ENCODE measurements at places on chromosomes 4 and X.

DNA sequence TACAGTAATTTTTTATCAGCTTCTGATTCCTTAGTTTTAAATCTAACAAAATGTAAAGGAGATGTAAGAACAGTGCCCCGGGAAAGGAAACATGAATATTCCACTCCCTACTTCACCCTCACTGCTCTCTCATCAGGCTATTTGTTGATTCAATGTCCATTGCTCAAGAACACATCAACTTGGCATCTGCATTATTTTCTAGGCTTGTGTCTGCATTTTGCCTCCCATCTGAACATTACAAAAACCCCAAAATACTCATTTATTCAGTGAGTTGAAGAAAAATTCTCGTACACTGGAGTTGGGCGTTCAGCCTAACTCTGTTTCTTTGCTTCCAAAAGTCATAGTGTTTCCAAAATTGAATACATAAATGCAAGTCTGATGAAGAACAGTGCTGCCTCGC is 25.6 kb downstream of the ARHGAP6 start:
- DNase-seq = no peak

GRCh38 chr4:126701756-126702155 is 931.0 kb upstream of the INTU start:
- DNase-seq = no peak

- DNase-seq = no peak
Observed at GRCh38 chr4:53191997-53192396, 173.9 kb downstream of the SCFD2 start.

DNA sequence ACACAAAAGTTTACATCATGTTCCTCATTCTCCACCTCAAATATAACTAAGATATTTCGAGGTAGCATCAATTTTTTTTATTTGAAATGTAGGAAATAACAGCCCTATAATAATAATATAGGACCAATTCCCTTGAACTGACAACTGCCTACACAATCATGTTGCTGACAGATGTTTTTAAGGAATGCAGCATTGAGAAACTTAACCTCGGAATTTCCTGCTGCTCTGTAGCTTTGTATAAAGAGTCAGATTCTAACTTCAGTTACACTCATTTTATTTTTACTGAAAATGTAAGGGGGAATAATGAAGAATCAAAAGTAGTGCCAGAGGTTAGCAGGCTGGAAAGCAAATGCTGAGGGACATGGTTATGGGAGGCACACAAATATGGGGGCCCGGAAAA is 235.8 kb downstream of the RBMX2 start:
- no peak for DNase-seq

DNA sequence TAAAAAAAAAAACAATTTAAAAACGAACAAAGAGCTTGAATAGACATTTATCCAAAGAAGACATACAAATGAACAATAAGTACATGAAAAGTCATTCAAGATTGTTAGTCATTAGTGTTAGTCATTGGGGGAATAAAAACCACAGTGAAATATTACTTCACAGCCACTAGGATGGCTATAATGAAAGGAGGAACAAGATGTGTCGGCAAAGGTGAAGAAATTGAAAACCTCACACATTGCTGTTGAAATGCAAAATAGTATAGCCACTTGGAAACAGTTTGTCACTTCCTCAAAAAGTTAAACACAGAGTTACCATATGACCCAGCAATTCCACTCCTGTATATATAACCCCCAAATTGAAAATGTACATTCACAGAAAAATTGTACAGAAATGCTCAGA is 45.2 kb upstream of the SLC39A8 start:
- no peak for DNase-seq

DNA sequence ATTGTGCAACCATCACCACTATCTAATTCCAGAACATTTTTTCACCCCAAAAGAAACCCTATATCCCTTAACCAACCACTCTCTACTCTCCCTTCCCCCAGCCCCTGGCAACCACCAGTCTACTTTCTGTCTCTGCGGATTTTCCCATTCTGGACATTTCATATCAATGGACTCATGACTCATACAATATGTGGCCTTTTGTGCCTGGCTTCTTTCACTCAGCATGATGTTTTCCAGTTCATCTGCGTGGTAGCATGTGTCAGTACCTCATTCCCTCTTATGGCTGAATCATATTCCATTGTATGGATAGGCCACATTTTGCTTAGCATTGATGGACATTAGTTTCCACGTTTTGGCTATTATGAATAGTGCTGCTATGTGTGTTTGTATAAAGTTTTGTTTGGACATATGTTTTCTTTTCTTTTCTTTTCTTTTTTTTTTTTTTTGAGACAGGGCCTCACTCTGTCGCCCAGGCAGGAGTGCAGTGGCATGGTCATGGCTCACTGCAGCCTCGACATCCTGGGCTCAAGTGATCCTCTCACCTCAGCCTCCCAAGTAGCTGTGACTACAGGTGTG is 335.4 kb downstream of the BCOR start:
- DNase-seq = no peak

GRCh38 chr4:108398836-108399235 is 221.5 kb upstream of the RPL34 start:
- DNase-seq = no peak

DNA sequence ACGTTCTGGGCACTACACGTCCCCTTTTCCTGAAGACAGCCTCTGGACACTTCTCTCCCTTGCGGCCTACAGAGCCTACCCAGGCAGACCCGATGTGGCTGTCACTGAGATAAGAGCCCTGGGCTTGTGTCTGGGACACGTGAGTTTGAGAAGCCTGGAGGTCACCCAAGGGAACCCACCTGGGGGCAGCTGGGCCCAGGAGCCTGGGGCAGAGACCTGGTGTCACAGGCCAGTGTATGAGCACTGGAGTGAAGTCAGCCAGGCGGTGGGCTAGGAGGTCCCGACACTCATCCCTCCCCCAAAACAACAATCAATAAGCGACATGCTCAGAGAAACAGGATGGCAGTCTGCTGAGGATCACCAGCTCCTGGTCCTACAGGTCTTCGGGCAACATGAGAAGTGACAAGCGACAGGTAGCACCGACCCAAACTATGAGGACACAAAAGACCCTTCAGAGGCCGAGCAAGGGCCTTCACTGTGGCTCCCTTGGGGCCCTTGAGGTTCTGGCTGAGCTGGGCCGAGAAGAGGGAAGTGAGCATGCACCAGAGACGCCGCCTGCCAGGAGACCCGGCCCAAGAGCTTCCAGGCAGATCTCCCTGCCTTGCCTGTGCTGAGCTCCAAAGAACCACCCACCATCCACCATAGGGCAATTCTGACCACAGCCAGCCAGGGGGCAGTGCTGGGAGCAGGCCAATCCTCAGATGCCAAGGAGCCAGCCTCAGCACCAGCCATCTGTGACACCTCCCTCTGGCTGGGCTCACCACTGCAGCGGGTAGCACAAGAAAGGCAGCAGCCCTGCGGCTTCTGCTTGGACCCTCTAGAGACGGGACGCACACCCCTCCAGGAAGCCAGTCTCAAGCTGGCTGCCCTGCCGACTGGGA is 11.0 kb upstream of the DUSP9 start:
- no peak for DNase-seq

GRCh38 chr4:78136109-78137081 is 79.3 kb downstream of the FRAS1 start:
- DNase-seq = no peak

- no peak for DNase-seq
Observed at GRCh38 chr4:173272996-173273395, 61.2 kb downstream of the HMGB2 start.

GRCh38 chr4:186765138-186765537 is 41.5 kb upstream of the FAT1 start:
- no peak for DNase-seq

DNA sequence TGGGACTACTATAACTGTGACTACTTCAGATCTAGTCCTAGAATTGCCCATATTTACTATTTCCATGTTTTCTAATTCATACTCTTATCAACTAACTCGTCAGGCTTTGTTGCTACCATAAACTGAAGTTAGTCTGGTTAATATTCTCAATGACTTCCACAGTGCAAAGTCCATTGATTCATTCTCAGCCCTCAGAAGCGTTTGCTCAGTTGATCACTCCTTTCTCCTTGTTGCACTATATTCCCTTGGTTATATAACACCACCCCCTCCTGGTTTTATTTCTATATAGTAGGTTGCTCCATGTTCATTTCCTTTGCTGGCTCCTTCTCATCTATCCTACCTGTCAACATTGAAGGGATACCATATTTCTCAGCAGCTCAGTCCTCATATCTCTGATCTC is 27.2 kb upstream of the SLC6A14 start:
- DNase-seq = no peak

DNA sequence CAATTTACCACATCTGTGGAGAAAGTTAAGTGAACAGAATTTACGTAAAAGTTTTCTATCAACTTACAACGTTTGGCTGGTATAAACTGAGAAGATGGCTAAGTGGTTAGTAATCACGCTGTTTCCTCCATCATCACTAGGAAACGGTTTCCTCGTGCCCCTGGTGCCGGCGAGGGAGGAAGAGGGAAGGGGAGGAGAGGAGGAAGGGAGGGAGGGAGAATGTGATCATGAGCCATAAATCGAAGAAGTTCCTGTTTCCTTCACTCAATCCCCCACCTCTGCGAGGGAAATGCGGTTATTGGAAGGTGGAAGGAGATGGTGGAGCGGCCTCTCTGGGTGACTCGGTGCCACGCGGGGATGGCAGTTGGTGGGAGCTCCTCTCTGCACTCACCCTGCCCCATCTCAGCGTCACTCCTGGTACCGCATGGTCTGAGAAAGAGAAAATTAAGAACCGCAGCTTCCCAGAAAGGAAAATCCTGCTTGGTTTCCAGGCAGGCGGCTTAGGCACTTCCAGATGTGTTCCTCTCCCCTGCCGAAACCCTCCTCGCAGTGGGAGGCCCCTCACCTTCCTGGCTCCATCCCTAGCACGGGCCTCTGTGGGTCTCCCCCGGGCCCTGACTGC is 216.8 kb downstream of the AFAP1 start:
- DNase-seq = no peak

GRCh38 chr4:82774711-82775171 is 23.9 kb downstream of the SCD5 start:
- no peak for DNase-seq

- DNase-seq = no peak
Observed at GRCh38 chr4:143188136-143189088, 3.7 kb downstream of the USP38 start.

DNA sequence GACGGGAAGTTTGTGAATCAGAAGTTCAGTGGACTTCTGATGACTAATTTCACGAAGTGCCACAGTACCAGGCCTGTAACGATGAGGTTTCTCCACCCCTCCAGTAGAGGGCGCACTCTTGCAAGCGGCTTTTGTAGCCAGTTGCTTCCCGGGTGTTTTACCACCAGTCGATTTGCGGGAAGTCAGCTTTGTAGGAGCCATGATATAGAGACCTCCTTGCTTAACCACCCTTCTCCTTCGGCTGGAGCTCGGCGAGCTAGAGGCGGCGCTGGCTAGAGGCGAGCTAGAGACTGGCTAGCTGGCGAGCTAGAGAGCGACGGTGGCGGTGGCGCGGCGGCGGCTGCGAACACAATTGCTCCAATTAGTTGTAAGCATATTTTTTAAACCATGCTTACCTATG is 72.0 kb downstream of the IL1RAPL1 start:
- no peak for DNase-seq

DNA sequence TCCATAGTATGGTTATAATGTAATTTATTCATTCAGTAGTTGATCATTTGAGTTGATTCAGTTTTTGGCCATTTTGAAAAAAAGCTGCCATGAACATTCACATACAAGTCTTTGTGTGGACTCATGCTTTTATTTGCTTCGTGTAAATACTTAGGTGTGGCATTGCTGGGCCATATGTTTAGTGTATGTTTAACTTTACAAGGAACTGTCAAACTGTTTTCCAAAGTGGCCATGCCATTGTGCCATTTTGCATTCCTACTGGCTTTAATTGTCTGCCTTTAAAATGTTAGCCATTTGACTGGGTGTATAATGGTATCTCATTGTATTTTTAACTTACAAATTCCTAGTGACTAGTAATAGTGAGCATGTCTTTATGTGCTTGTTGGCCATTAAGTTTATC is 8.8 kb downstream of the MTM1 start:
- no peak for DNase-seq

- DNase-seq = no peak
Observed at GRCh38 chr4:145580906-145581305, 38.3 kb upstream of the MMAA start.

- no peak for DNase-seq
Observed at GRCh38 chr4:47340914-47341313, 122.6 kb downstream of the COMMD8 start.

- DNase-seq = no peak
Observed at GRCh38 chr4:165184220-165184619, 23.1 kb upstream of the KLHL2 start.

GRCh38 chrX:19724409-19724808 is 163.0 kb downstream of the SH3KBP1 start:
- DNase-seq = no peak

DNA sequence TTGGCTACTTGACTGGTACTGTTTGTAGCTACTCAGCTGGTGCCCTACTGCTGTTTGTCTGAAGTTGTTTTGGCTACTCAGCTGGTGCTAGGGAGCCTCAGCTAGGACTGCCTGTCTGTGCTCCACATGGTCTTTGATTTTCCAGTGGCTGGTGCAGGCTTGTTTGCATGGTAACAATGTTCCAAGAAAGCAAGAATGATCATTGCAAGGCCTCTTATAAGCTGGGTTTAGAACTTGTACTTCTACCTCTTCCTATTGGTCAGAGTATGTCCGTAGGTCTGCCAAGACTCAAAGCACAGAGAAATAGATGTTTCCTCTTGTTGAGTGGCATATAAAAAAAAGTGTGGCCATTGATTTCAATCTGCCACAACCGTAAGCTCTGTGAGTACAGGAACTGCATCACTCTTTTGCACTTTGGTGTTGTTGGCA is 17.6 kb downstream of the NFKB1 start:
- DNase-seq = no peak

DNA sequence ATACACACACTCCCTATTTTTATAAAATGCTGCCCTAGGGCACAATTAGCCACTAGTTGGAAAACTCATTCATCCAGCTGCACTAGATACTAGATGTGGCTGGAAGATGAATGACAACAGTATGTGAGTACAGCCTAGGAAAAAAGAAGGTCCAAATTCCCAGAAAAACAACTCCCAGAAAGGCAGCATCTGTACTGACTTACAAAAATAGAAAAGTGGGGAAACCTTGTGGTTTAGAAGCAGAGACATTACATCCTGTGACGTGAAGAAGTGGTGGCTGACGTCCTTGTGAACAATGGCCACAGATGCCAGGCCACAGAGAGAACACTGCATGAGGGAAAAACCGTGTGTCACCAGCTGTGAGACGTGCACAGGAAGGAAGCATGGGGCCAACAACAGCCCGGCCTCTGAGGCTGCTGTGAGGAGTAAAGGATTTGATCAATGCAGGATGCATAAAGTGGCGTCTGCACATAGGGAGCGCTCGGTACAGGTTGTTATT is 81.2 kb downstream of the SPRY1 start:
- no peak for DNase-seq

DNA sequence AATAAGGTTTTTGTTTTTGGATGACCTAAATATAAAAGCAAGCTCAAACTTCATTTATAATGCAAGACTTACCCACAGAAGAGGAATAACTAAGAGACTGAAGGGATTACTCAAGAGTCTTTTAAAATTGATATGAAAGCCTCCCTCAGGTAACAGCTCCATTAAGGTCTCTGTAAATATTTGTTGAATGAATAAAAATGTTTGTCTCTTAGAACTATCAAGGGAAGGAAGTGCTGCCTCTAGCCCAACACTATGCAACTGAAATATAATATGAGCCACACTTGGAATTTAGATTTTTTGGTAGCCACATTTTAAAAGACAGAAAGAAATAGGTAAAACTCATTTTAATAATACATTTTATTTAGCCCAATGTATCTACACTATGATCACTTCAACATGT is 127.8 kb downstream of the SH3RF1 start:
- DNase-seq = no peak

- DNase-seq = no peak
Observed at GRCh38 chrX:123834116-123834515, 25.7 kb upstream of the XIAP start.

Measured in stimulated activated CD8-positive, alpha-beta memory T cell treated with anti-CD3 and anti-CD28 coated beads, Interleukin-15, amount 100 ng/mL, for 24 hours (primary cell).